Activated T-cell treated with anti-CD3 and anti-CD28 coated beads, Interleukin-2, amount 50 U/mL, for 4 hours (primary cell): ENCODE measurements at places on chromosomes 7 and 10. TPM values are rescaled to one million over a fixed set of nuclear protein-coding genes. Genes with fewer than 3 reads are reported as not detected.

The ZNF488 gene
- not detected for total RNA-seq

The AMPH gene
- total RNA-seq: 0.14 TPM

The ERVW-1 gene
- total RNA-seq: not detected

The ZNF853 gene
- 3.0 TPM for total RNA-seq

The RPEL1 gene
- total RNA-seq: not detected

The MYL10 gene
- total RNA-seq: not detected

The ZNF503 gene
- 0.16 TPM for total RNA-seq

The GJD4 gene
- total RNA-seq: not detected

The ANXA11 gene
- 158 TPM for total RNA-seq

The TMEM236 gene
- total RNA-seq: 0.05 TPM

The CHCHD2 gene
- 725 TPM for total RNA-seq

The FZD8 gene
- total RNA-seq: 0.50 TPM

The CCDC136 gene
- total RNA-seq: 3.3 TPM

The BTAF1 gene
- 44.5 TPM for total RNA-seq

The CACNB2 gene
- not detected for total RNA-seq

The ZMIZ2 gene
- total RNA-seq: 118 TPM

The SLK gene
- 19.4 TPM for total RNA-seq

The PDE6C gene
- total RNA-seq: not detected
